ENCODE measurements at places on chromosomes 5 and 9.

DNA sequence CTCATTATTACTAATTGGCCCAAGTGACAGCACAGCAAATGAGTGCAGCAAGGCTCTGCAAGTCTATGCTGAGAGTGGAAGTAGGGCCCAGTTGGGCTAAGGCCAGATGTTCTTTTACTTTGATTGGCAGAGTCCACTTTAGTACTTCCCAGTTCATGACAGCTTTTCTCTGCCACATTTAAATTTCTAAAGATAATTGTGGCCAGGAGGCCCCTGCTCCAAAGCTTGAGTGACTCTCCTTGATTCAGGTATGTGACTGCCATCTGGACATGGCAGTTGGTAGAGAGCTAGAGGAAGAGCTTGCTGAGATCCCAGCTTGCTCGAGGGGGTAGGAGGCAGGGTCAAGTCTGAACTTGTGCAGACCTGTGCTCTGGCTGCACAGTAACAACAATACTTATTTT lies 154.1 kb downstream of the CARTPT start:
- DNase-seq = no peak

GRCh38 chr5:169656125-169656901 lies 19.2 kb downstream of the DOCK2 start:
- no peak for DNase-seq

DNA sequence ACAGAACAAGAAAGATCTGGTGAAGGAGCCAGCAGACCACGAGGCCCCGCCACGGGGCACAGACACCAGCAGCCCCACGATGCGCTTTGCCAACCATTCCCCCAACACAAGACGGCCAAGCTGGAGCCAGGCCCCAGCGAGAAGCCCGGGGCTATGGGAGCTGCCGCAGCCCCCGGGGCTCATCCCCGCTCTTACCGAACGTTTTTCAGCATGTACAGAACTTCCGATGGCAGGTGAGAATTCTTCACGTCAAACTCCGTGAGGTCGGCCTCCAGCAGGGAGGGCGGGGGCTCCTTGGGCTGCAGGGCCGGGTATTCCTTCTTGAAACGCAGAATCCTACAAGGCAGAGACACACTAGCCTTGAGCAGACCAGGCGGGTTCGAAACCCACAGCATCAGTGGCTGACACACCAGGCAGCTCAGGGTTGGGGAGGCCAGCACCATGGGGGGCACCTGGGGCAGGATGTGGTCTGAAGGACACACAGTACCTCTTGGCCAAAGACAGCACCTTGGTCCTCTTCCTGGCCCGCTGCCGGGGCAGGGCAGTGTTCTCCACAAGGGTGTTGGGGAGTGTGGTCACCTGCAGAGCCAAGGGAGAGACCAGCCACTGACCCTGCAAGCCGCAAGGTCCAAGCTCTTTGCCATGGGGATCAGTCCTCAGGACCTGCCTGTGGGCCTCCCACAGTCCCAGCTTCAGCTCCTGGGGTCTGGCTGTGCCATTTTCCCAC lies 6.8 kb downstream of the PNPLA7 start:
- DNase-seq = no peak

DNA sequence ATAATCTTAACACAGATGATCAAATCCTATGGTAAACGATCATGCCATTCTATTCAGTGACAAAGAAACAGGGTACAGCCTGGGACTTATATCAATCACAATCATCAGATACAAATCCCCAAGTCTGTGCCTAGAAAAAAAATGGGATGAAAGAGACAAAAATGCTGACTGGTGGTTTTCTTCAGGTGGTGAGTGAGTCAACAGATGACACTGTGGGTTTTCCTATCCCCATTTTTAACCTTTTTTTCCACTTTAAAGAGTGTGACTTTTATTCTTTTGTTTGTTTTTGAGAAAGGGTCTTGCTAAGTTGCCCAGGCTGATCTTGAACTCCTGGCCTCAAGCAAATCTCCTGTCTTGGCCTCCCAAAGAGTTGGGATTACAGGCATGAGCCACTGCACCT lies 3.2 kb downstream of the CIZ1 start:
- no peak for DNase-seq

DNA sequence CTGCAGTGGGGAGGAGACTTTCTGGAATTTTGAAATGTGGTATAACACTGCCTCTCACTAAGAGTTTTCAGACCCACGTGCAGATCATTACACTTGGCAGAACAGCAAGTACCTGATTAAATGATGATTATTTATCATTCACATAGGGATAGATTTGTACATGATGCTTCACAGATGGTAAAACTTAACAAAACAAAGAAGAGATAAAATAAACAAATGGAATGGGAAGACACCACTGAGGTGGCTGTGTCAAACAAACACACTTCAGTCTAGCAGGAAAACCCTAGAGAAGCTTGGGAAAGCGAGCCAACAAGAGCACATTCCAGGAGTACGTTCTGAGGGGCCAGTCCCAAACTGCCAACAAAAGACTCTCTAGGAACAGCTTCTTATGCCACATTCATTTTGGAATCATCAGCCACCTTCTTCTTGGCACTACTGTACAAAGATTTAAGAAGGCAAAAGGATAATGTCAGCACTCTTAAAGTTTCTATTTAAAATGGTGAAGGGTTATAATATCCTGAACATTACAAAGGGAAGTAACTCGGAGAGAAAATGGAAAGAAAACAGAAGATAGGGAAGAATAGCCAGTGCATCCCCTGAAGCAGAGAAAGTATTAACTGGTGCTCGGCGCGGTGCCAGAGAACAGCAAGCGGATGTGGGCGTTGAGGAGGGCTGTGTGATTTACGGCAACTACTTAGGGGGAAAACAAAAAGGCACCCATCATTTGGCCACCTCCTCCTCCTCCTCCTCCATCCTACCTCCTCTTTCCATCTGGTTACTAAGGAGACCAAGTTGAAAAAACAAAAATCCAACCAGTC lies 1.6 kb downstream of the MED27 start:
- no peak for DNase-seq

All from stimulated activated CD8-positive, alpha-beta memory T cell treated with anti-CD3 and anti-CD28 coated beads, Interleukin-7, amount 100 ng/mL, for 24 hours (primary cell).